ENCODE measurements at places on chromosomes 3 and 15. TPM values are rescaled to one million over a fixed set of nuclear protein-coding genes. Genes with fewer than 3 reads are reported as not detected.
A peak's percentile ranks its signal among the peaks of the same experiment; 100 is the strongest.

DNA sequence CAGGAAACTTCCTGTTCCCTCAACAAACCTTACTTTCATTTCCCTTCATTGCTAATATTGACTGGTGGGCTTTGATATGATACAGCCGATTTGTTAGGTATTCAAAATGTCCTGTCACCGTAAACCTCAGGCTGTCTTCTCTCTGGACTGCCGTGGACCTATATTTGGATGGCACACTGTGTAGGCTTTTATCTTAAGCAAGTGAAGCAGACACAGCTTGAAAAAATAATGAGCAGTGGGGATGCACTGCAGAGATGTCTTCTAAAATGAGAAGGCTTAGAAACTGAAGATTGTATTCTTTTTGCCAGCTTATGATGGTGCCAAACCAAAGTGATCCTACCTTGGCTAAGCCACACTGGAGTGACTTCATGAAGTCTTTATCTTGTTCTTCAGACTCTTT lies 266.3 kb downstream of the NR1D2 start:
- no peak for DNase-seq
- H3K4me1 ChIP-seq, result peaks cover 9% of the 10 kb centered on the region
- H3K4me3 ChIP-seq, result no peak overlapping the region
- H3K27ac ChIP-seq, result no peak overlapping the region
- H3K27me3 ChIP-seq, result no peaks in the 10 kb centered on the region

- no peak overlapping the region for H3K4me3 ChIP-seq
- H3K4me1 ChIP-seq, result no peaks in the 10 kb centered on the region
- H3K27ac ChIP-seq, result peak overlapping the region; percentile 70
Observed at GRCh38 chr3:72171946-72172345, 387.0 kb upstream of the PROK2 start.

The ONECUT1 gene
- not detected for total RNA-seq

The PRTG gene
- 1.4 TPM for total RNA-seq

DNA sequence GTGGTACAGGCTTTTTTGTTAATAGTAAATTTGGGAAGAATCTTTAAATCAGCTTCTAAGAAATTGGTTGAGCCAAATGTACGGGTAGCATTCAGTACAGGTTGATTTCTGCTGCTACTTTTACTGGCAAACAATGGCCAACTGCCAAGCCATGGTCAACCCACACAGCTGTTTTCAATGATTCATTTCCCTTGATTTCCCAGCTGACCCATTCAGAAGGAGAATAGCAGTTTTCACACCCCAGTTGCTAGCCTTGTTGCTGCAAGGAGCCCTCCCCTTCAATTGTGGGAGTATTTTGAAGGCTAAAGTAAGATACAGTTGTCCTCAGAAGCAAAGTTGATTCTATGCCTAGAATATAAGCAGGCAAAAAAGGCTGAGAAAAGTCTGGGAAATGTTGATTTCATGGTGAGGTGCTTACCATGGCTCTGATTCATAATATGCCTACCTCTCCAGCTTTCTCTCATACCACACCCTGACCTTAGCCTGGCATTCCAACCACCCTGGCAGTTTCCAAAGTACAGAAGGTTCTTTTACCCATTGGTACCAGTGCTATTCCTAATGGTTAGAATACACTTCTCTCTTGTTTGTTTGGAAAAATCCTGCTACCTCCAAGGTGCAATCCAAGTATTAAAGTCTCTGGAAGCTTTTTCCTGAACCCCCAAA lies 320.3 kb upstream of the TGFBR2 start:
- peaks cover 36% of the 10 kb centered on the region for H3K4me1 ChIP-seq
- DNase-seq, result peak; percentile 54
- no peak overlapping the region for H3K4me3 ChIP-seq
- H3K27me3 ChIP-seq, result no peaks in the 10 kb centered on the region
- no peaks in the 10 kb centered on the region for H3K36me3 ChIP-seq

The CX3CR1 gene
- 0.72 TPM for total RNA-seq

DNA sequence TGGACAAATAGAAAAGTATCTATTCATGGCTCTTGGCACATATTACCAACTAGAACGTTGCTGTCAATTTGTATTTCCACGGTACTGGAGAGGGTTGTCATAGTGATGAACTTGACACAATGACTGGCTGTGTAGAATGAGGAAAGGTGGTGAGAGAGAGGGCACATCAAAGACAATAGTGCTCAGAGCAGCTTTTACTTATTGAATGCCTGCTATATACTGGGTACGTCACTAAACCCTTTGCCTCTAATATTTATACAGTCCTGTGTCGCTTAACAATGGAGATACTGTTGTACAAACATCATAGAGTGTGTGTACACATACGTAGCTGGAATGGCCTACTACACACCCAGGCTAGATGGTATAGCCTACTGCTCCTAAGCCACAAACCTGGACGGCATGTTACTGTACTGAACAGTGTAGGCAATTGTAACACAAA lies 8.3 kb downstream of the TMPRSS7 start:
- no peaks in the 10 kb centered on the region for H3K27me3 ChIP-seq
- no peaks in the 10 kb centered on the region for H3K36me3 ChIP-seq
- H3K27ac ChIP-seq, result no peak overlapping the region
- DNase-seq, result no peak

- no peak overlapping the region for H3K27ac ChIP-seq
- no peak for DNase-seq
- no peaks in the 10 kb centered on the region for H3K36me3 ChIP-seq
- H3K4me1 ChIP-seq, result peaks cover 43% of the 10 kb centered on the region
- H3K27me3 ChIP-seq, result no peaks in the 10 kb centered on the region
- no peak overlapping the region for H3K4me3 ChIP-seq
Observed at GRCh38 chr3:73474619-73475018, 150.1 kb downstream of the PDZRN3 start.

DNA sequence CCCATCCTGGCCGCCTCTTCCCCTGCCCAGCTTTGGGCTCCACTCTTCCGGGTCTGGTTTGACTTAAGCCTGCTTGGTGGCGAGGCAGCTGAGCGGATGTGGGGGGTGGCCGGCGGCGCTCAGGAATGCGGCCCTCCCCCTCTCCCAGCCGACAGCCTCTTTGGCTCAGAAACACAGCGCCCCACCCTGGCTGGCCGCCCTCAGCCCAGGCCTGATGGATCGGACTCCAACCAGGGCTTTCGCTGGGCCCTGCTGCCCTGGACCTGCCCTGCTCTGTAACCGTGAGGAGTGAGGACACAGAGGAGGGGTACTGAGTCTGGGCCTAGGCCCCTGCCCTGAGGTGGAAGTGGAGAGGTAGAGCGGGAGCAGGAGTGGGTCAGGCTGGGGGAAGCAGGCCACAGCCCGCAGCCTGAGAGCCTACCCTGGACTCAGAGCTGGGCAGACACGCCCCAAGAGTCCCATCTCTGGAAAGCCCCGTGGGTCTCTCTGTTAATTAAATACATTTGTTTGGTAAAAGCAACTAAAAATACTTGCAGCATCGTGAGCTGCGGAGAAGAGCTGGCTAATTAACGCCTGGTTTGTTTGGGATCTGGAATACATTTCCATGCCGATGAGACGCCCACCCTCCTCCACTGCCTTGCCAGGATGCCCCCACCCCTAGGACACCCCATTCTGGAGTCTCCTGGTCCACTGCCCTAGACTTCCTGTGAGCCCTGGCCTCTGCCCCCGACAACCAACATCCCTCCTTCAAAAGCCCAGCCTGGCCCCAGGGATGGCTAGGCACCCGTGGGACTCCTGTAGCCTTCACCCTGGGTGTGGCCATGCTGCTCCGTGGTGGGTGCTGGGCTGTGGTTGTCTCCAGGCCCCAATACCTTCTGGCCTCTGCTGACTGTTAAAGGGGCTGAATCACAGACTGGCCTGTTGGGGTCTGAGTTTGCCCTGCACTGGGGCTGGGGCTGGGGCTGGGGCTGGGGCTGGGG lies 19.6 kb downstream of the PLXNA1 start:
- no peaks in the 10 kb centered on the region for H3K36me3 ChIP-seq
- H3K4me1 ChIP-seq, result peaks cover 18% of the 10 kb centered on the region
- H3K4me3 ChIP-seq, result no peak overlapping the region
- DNase-seq, result peak; percentile 91
- H3K27me3 ChIP-seq, result no peaks in the 10 kb centered on the region

DNA sequence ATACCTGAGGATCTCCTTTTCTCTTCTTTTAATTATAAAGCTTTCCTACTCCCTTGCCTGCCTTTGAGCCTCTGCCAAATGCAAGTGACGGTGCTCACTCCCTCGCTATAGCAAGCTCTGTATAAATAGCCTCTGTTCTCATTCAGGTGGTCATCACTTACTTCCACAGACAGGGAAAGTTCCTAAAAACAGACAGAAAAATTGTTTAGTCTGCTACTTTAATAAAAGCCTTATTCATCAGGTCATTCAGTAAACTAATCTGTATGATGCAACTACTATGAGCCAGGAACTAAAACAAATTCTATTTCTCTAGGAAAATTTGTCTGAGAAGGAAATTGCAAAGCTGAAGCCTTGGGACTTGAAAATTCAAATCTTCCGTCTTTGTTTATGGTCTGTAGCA lies 10.2 kb upstream of the DLG1 start:
- H3K4me3 ChIP-seq, result no peak overlapping the region
- H3K36me3 ChIP-seq, result no peaks in the 10 kb centered on the region
- H3K27ac ChIP-seq, result no peak overlapping the region

DNA sequence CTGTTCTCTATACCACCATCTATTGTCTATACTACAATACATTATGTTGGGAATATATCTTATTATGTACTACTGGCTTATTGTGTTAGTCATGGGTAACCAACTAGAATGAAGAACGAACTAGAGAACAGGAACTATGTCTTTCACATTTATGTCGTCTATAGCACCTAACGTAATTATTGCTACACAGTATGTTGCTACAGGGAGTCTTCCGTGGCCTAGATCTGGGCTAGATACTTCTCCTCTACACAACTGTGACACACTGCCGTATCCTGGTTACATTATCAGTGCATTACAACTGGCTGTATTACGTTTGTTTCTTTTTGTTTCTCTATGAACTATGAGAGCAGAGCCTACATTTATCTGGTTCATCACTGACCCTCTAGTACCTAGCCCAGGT lies 34.0 kb downstream of the SCG5 start:
- DNase-seq, result no peak
- no peaks in the 10 kb centered on the region for H3K27me3 ChIP-seq
- no peaks in the 10 kb centered on the region for H3K4me1 ChIP-seq
- H3K36me3 ChIP-seq, result no peaks in the 10 kb centered on the region
- no peak overlapping the region for H3K27ac ChIP-seq

GRCh38 chr3:190303884-190304283 lies 18.4 kb downstream of the CLDN1 start:
- H3K4me1 ChIP-seq, result no peaks in the 10 kb centered on the region
- no peak for DNase-seq
- H3K27me3 ChIP-seq, result peaks cover 7% of the 10 kb centered on the region

DNA sequence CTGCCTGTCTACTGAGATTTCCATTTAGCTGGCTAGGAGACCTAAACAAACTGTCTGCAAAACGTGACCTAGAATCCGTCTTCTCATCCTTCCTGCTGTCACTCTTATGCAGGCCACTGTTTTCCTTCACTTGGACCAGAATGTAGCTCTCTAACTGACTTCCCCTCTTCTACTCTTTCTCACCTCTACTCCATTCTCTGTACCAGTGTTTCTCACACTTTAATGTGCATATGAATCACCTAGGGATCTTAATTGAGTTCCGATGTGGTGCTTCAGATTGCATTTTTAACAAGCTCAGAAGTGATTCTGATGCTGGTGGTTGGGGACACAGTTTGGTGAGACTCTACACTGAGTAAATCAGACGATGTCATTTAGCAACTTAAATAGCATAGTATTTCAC lies 1.6 kb upstream of the GBE1 start:
- H3K4me3 ChIP-seq, result no peak overlapping the region
- no peaks in the 10 kb centered on the region for H3K27me3 ChIP-seq
- peaks cover 40% of the 10 kb centered on the region for H3K4me1 ChIP-seq
- H3K27ac ChIP-seq, result peak overlapping the region; percentile 99
- no peaks in the 10 kb centered on the region for H3K36me3 ChIP-seq
- no peak for DNase-seq

The BLM gene
- 15.3 TPM for total RNA-seq

- H3K36me3 ChIP-seq, result no peaks in the 10 kb centered on the region
- H3K4me1 ChIP-seq, result peaks cover 4% of the 10 kb centered on the region
- peak overlapping the region; percentile 79 for H3K4me3 ChIP-seq
- H3K27ac ChIP-seq, result peak overlapping the region; percentile 57
- peak; percentile 68 for DNase-seq
Observed at GRCh38 chr15:92714477-92715401, 59.2 kb upstream of the FAM174B start.

- no peaks in the 10 kb centered on the region for H3K27me3 ChIP-seq
- no peaks in the 10 kb centered on the region for H3K36me3 ChIP-seq
- no peak for DNase-seq
- H3K4me1 ChIP-seq, result no peaks in the 10 kb centered on the region
- no peak overlapping the region for H3K27ac ChIP-seq
Observed at GRCh38 chr15:22810033-22810852, 23.8 kb downstream of the NIPA1 start.

The NECTIN3 gene
- 7.6 TPM for total RNA-seq

The MST1R gene
- 1.1 TPM for total RNA-seq

DNA sequence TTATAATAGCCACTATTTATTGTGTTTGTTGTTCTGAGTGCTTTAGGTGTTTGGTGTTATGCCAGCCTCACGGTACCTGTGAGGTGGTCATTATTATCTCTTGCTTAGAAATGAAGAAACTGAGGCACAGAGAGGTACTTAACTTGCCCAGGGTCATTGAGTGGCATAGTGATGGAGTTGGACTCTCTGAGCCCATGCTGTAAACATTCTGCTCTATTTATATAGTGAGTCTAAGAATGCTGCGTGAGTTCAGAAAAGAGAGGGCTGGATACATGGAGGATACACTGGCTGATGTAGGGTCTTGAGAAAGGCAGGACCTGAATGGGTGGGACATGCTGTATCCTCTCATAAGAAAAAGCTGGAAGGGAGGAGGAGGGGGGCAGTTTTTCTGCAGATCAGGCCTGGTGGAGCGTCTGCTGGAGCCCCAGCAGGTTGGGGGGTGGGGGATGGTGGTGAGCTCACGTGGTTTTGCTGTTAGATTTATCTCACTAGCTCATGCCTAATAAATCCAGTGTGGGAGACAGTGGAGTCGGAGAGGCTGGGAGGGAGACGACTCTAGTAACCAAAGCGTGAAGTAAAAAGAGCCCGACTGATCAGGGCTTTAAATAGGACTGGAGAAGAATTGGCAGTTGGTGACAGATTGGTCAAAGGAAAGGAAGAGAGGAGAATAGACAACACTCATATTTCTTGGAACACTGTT lies 16.0 kb downstream of the MED12L start:
- peaks cover 4% of the 10 kb centered on the region for H3K4me1 ChIP-seq
- peak overlapping the region; percentile 60 for H3K27ac ChIP-seq
- H3K4me3 ChIP-seq, result no peak overlapping the region
- no peaks in the 10 kb centered on the region for H3K36me3 ChIP-seq
- H3K27me3 ChIP-seq, result no peaks in the 10 kb centered on the region
- DNase-seq, result no peak

GRCh38 chr3:158918451-158918850 lies 116.6 kb downstream of the MFSD1 start:
- no peaks in the 10 kb centered on the region for H3K4me1 ChIP-seq
- H3K4me3 ChIP-seq, result no peak overlapping the region
- H3K27me3 ChIP-seq, result no peaks in the 10 kb centered on the region
- no peak for DNase-seq
- no peak overlapping the region for H3K27ac ChIP-seq
- H3K36me3 ChIP-seq, result no peaks in the 10 kb centered on the region

The PPP1R14D gene
- not detected for total RNA-seq

- peak overlapping the region; percentile 48 for H3K27ac ChIP-seq
- H3K4me3 ChIP-seq, result no peak overlapping the region
- peaks cover 7% of the 10 kb centered on the region for H3K4me1 ChIP-seq
- H3K27me3 ChIP-seq, result no peaks in the 10 kb centered on the region
- peak; percentile 52 for DNase-seq
- no peaks in the 10 kb centered on the region for H3K36me3 ChIP-seq
Observed at GRCh38 chr15:65312400-65312916, 8.0 kb downstream of the RNU5B-1 start.

GRCh38 chr3:183074261-183074660 lies 25.0 kb downstream of the MCCC1 start:
- H3K27ac ChIP-seq, result no peak overlapping the region
- DNase-seq, result no peak
- no peaks in the 10 kb centered on the region for H3K27me3 ChIP-seq
- no peak overlapping the region for H3K4me3 ChIP-seq
- H3K4me1 ChIP-seq, result no peaks in the 10 kb centered on the region

The ATP11B gene
- 42.9 TPM for total RNA-seq

The PLXNA1 gene
- total RNA-seq, result 29.3 TPM

All from heart right ventricle (tissue), 16 donors.